Hepatocyte (in vitro differentiated cells): ENCODE measurements at places on chromosomes 6 and 20.
A peak's percentile ranks its signal among the peaks of the same experiment; 100 is the strongest.

- no peak for DNase-seq
These were observed 43.6 kb upstream of the BHLHE23 start for GRCh38 chr20:63050406-63050805.

DNA sequence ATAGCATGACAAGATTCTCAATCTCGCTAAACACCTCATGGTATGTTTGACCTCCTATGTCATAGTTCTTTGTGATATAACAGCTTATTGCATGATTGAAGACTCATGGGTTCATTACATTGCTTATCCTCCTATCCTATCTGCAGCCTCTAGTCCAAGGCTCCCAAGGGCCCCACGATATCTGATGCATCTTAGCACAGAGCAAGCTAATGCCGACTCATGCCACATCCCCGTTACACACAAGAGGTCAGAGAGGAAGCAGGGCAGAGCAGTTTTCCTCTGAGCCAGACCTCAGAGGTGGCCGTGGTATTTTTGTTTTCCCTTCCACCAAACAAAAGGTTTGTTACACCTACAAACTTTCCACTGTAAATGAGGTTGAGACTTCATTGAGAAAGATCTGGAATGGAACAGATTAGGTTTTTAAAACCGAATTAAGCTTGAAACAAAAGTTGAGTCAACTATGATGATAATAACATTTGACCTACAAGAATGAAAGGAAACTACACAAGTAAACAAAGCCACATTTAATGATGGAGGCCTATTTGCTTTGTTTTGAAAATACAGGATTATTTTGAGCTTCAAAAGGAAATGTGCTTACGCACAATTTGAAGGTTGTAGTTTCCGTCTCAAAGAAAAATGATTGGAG is 133.9 kb upstream of the MYLIP start:
- no peak for DNase-seq

DNA sequence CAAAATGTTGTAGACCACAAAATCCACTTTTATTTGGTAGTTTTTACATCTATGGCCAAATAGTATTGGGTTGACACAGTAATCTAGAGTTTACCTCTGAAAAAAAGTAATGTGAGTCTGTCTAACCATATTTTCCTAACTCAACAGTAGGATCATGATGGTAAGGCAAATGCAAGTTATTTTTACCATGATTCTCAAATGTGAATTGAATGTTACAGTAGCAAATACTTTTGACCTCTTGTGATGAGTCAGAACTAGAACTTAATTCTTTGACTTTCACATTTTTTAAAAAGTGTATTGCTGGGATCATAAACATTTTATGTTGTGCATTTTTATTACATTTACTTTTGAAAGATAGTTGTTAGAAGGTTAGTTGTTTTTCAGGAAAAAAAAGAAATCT is 22.0 kb downstream of the RNF146 start:
- no peak for DNase-seq

- DNase-seq, result no peak
These were observed 14.6 kb downstream of the TJAP1 start for GRCh38 chr6:43491750-43492661.

GRCh38 chr6:126210398-126211075 is 129.4 kb upstream of the CENPW start:
- no peak for DNase-seq

- no peak for DNase-seq
These were observed 29.3 kb upstream of the ZBTB24 start for GRCh38 chr6:109512271-109512817.

DNA sequence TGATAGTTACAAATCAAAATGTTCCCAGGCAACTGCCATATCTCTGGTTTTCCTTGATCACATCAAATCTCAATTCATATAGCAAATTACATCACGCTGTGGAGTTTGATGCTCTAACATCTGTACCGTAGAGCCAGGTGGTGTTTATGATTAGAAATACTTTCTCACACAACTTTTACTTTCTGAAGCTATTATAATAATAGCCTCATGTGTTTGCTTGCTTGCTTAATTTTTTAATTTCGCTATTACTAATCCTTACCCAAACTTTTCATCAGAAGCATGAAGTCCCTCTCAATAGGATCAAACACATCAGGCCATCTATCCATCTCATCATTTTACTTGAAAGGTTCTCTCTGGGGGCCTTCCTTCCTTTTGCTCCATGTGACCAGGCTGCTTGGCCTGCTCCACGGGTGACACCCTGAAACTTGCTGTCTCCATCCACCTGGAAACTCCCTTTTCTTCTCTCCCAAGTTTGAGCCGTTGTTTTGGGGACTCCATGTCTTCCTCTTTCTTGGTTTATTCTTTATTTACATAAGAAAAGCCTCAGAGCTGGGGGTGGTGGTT is 75.4 kb downstream of the ADAT2 start:
- no peak for DNase-seq

DNA sequence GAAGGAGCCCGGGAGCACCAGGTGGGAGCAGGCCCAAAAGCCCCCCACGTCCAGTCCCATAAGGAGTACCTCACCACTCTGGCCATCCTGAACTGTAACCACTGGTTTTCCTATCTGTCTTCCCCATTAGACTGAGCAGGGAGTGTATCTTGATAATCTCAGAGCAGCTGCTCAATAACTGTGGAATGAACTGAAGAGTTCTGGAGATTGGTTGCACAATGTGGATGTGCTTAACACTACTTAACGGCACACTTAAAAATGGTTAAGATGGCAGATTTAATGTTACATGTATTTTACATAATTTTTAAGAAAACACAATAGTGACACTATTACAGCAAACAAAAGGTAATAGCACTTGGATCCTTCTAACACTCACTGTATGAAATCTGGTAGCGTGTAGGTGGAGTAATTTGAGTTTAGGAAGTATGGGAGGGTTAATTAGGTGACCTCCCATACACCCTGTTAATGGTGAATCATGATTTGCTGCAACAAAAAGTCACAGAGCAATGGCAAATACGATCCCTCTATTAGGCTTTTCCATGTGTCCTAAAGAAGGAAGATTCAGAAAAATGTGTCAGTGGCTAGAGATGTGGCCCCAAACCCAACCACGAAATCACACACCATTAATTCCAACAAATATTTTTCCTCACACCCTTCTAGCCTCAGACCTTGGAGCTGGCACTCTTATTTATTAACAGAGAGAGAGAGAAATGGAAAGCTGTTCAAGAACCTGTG is 18.4 kb downstream of the TRAM2 start:
- no peak for DNase-seq

DNA sequence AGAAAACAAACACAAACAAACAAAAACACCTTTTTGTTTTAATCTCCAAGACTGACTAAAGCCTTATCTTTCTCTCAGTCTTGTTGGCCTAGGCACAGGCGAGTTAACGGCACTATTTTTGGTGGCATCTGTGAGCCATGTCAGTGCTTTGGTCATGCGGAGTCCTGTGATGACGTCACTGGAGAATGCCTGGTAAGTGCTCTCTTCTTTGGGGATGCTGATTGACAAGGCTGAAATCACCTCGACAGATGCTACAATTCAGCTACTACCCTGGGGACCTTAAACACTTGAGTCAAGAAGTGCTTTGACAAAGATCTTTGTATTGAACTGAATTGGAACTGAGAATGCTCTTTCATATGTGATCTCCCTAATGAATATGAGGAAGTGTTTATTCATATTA is 384.1 kb downstream of the LAMA2 start:
- no peak for DNase-seq

DNA sequence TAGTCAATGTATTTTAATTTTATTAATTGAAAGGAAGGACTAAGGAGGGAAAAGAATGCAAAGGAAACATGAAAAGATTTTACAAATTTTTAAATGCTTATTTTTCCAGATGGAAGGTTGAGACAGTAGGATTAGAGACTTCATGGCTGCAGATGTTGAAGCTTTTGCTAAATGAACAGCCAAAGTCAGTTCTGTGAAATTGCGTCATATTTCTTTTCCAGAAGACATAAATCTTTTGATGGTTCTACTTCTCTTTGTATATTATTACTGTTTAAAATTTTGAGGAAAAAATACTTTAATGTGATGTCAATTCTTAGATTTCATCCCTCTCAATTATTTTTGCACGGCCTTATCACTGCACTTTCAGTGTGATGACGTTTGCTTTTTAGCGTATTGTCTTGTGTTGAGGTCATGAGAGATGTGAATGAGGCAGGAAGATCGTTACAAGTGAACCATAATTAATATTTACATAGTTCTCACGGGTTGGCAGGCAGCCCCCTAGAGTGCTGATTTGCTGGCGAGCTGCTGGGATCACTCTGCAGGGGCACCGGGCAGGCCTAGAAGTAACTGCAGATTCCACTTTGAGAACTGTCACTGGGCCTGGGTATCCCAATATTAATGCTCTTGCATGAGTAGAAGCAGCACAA is 158.1 kb downstream of the TBXT start:
- no peak for DNase-seq

DNA sequence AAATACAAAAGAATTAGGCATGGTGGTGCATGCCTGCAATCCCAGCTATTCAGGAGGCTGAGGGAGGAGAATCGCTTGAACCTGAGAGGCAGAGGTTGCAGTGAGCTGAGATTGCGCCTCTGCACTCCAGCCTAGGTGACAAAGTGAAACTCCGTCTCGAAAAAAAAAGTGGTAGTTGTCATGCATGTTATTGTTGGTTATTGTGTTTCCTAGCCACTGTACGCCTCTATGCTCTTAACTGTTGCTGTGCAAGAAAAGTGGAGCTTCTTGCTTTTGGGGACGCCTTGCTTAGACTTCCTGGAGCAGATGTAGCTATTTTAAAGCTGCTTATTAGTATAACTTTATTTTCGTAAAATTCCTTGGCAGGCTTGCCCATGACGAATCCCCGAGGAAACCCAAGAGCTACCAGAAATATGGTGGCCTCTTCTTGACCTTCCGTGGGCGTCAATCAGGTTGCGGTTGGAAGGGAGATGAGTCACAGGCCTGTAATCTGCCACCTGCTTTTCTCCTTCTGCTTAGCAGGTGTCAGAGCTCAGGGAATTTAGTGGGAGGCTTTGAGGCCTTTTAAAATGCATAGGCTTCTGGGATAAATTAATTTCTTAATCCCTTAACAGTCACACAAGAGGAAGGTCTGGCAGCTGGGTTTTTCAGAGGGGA is 17.3 kb downstream of the GABRR2 start:
- peak; percentile 64 for DNase-seq

GRCh38 chr6:91293395-91293794 is 706.5 kb upstream of the MAP3K7 start:
- no peak for DNase-seq

- no peak for DNase-seq
These were observed 59.0 kb downstream of the THEMIS start for GRCh38 chr6:127841811-127842210.

- DNase-seq, result no peak
These were observed 16.4 kb upstream of the KIF25 start for GRCh38 chr6:167980911-167981580.

GRCh38 chr20:54601831-54602515 is 126.6 kb downstream of the DOK5 start:
- no peak for DNase-seq

DNA sequence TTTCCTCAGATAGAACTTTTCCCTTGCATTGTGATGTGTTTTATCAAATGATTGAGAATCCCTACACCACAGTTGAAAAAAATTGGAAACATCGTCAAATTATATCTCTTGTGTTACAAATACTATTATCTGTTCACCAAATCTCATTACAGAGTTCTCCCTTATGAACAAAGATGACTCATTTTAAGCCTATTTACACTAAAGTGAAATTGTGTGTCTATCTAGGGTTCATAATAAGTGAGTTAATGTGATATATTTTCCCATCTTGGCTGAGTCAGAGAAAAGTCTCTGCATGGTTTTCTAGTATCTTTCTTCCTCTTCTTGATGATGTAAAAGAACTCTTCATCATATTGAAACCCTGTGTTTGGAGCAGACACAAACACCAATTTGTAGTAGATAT is 1263.3 kb upstream of the EYS start:
- no peak for DNase-seq

DNA sequence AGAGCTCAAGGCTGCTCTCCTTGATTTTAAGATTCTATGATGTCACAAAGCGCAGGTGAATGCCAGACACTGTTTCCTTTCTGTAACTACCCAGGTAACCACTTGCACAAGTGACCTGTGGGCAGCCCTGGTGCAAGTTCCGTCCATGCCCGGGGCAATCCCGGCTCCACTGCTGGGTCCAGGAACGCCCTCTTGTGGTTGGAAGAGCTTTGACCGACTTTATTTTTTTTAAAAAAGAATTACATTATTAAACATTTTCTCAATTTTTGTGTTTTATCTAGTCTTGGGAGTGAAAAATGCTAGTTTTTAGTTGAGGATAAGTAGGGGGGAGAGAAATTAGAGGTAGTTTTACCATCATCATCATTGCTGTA is 695.2 kb downstream of the QKI start:
- peak; percentile 49 for DNase-seq

- no peak for DNase-seq
These were observed 35.5 kb upstream of the TSHZ2 start for GRCh38 chr20:52936351-52937340.

- DNase-seq, result no peak
These were observed 83.3 kb downstream of the MTFR2 start for GRCh38 chr6:136166815-136167214.

DNA sequence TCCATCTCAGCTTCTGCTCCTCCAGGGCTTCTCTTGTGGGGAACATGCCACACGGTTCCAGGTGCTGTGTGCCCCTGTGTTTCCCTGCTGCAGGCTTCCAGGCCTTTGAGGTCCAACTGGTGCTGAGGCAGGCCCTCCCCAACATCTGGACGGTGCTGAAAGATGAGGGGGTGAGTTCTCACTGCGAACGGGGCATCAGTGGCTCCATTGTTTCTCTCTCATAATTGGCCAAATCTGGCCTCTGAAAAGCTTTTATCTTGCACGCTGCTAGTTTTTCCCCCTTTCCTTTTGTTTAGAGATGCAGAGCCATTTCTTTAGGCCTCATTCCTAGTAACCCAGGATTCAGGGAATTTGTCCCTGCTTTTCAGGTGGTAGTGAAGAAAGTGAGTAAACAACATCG is 8.6 kb downstream of the PNLDC1 start:
- DNase-seq, result no peak

DNA sequence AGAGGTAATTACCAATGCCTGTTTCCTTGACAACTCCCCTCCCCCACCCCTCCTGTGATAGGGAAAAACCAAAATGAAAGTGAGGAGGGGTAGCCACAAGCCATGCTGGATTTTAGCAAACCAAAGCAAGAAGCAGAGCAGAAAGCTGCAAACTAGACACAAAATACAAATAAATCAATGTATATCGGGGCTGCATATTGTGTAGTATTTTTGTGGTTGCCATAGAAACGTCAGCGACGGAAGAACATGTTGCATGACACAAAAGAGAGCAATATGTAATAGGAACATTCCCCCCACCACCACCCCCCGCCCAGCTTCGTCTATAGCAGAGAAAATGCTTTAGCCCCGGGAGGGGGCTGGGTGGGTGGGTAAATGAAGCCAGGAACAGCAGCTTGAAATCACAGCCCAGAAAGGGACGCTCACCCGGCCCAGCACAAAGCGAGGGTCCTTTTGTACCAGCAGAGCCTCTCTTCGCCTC is 548 bp downstream of the AGPAT4 start:
- DNase-seq, result peak; percentile 51

DNA sequence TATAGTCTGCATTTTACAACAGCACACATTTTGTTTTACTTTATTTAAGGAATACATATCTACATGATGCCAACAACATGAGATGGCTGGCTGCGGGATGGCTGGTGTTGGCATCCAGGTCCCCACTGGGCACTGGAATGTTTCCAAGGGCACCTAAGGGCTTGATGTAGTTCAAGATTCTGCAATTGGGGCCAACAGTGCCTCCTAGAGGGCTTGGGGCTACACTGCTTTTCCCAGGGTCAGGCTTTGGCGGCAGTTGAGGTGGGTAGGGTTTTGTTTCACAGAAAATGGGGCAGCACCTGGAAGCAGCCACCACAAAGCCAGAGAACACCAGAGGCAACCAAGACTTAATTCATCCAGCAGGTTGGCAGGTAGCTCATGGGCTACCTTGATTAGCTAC is 202.2 kb upstream of the PRND start:
- DNase-seq, result peak; percentile 41

GRCh38 chr6:20929283-20929682 is 395.0 kb downstream of the CDKAL1 start:
- DNase-seq, result no peak
